ENCODE measurements at places on chromosomes 13 and 19. TPM values are rescaled to one million over a fixed set of nuclear protein-coding genes. Genes with fewer than 3 reads are reported as not detected.

GRCh38 chr13:34358811-34359513 lies 541.0 kb downstream of the RFC3 start:
- DNase-seq, result no peak

- DNase-seq, result no peak
Observed at GRCh38 chr19:49498475-49498874, 2.2 kb downstream of the RPS11 start.

DNA sequence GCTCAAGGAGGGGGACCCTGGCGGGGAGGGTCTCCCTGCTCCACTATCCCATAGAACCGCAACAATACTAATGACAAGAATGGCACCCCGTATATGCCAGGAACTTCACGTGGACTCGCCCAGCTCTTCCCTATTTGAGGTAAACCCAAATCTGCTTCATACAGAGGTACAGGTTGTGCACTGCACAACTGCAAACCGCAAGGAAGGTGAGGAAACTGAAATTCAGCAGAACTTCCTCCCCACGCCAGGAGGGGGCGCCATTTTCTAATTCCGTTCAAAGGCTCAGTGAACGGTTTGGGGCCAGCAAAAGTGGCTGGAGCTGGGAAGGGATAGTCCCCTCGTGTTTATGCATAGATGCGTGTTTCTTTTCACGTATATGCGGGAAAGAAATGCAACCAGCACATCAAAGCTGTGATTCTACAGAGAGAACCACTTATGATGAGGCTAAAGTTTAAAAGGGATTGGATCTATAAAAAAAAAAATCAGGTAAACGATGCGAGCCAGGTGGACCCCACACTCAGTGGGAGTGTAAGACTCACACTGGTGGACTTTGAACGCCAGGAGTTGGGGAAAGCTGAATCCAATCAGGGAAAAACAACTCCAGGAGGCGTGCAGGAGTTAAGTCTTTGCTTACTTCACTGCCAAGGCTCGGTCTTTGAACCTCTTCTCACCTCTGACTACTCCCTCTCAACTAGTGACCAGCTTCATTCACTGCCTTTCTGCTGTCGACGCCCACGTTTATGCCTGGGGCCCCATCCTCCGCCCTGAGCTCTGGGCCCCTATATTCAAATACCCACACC lies 20.3 kb downstream of the C19orf81 start:
- no peak for DNase-seq

- no peak for DNase-seq
Observed at GRCh38 chr13:31224174-31224669, 24.4 kb downstream of the B3GLCT start.

- DNase-seq, result no peak
Observed at GRCh38 chr19:2021453-2022140, 6.1 kb upstream of the BTBD2 start.

GRCh38 chr19:54694648-54695047 lies 29.6 kb upstream of the KIR3DL3 start:
- DNase-seq, result no peak

Gene KLC3
- 5.6 TPM for total RNA-seq

Gene COX7A1
- total RNA-seq, result 69.3 TPM

Gene DNM2
- 98.6 TPM for total RNA-seq
